T1000 (cell line): ENCODE measurements at places on chromosomes 13 and 19.

GRCh38 chr13:31756346-31756745, 17.0 kb downstream of the RXFP2 start:
- DNase-seq, result no peak

DNA sequence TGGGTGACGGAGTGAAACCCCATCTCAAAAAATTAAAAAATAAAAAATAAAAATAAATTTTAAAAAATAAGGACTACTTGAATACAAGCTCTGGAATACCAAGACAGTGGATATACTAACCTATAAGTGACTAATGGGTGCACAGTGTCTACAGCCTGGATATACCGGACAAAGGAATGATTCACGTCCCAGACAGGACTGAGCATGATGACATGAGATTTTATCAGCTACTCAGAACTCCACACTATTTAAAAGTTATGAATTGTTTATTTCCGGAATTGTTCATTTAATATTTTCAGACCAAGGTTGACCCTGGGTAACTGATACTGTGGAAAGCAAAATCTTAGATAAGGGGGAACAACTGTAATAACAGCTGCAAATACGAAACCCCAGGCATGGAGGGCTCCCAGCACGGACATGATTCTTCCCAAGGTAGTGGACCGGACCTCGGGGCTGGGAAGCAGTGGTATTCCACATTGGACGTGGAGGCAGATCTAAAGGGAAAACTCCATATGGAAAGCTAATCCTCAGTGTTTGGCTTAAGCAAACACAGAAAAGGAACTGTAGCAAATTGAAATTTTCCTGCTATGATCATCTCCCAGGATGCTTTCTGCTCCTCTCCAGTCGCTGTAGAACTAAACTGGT, 102.6 kb upstream of the TSHZ3 start:
- no peak for DNase-seq

DNA sequence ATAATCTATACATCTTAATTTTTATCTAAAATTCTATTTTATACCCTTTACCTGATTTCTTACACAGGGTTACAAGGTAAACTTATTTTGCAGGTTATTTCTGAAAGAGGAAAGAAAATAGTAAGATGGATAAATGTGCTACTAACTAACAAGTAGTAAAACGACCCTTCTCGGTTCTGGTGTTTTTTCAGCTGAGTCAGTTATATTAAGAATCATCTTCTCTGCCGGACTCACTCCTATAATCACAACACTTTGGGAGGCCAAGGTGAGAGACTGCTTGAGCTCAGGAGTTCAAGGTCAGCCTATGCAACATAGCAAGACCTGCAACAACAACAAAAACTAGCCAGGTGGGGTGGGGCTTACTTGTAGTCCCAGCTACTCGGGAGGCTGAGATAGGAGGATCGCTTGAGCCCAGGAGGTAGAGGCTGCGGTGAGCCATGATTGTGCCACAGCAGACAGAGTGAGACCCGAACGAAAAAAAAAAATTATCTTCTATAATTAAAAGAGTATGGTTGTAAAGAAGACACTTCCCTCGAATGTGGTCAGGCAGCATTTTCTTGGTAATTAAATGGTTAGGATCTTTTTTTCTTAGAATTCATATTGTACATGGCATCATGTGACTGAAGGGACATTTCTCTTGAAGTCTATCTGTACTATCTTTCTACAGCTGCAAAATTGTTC, 27.9 kb upstream of the RCBTB2 start:
- DNase-seq, result no peak

DNA sequence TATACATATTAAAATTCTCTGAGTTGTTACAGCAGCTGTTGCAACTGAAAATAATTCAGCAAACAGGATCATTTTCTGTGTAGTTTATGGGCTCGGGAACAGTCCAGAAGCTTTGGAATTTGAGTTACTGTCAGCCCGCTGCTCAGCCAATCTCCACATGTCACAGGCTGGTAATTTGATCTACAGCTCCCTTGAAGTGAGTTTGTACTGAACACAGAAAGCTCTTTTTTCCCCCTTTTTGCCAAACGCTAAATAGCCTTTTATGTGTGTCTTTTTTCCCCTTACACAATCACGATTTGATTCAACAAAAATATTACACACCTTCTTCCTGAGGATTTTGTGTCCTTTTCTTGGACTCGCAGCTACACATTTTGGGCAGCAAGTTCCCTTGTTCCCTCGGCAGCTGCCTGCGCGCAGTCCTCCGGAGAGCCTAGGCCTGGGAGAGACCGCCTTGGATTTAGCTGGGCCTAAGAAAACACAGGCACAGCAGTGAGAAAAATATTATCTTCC, 371.4 kb downstream of the KCNRG start:
- no peak for DNase-seq

GRCh38 chr19:42401365-42402303, 11.5 kb upstream of the CNFN start:
- peak; percentile 50 for DNase-seq

DNA sequence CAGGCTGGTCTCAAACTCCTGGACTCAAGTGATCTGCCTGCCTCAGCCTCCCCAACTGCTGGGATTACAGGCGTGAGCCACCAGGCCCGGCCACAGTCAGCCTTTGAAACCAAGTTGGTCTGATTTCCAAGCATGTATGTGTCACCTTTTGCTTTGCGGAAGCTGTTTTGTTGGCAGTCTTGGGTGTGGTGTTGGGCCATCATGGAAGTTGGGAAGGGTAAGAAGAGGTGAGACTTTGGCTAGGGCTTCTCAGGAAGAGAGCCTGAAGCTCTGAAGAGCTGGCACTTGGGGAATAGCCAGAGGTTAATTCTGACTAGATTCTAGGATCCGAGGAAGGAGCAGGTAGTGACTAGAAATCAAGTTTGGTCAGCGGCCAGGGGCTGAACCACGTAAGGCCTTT, 2.8 kb downstream of the RSPH6A start:
- DNase-seq, result no peak

- DNase-seq, result peak; percentile 66
These were observed 2.1 kb downstream of the MAST1 start for GRCh38 chr19:12840091-12841079.

GRCh38 chr19:19459707-19460251, 54.3 kb downstream of the GATAD2A start:
- no peak for DNase-seq
